Muscle of leg (tissue), 16 donors: ENCODE measurements at places on chromosomes 5 and 9. TPM values are rescaled to one million over a fixed set of nuclear protein-coding genes. Genes with fewer than 3 reads are reported as not detected.

DNA sequence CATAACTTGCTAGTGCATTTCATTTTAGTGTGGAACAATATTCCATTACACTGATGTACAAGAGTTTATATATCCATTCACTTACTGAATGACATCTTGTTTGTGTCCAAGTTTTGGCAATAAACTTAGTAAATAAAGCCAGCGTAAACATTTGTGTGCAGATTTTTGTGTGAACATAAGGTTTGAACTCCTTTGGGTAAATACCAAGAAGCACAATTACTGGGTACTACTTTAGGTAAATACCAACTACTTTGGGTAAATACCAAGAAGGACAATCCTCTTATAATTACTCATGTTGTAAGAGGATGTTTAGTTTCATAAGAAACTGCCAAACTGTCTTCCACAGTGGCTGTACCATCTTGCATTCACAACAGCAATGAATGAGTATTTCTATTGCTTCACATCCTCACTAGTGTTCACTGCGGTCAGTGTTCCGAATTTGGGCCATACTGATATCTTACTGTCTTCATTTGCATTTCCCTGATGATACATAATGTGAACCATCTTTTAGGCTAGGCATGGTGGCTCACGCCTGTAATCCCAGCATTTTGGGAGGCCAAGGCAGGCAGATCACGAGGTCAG, 2.3 kb upstream of the SYK start:
- H3K27ac ChIP-seq = no peak overlapping the region
- peaks cover 23% of the 10 kb centered on the region for H3K27me3 ChIP-seq
- no peaks in the 10 kb centered on the region for H3K36me3 ChIP-seq
- no peak for DNase-seq
- H3K4me3 ChIP-seq = no peak overlapping the region
- peaks cover 10% of the 10 kb centered on the region for H3K4me1 ChIP-seq

Gene PGM5
- 61.0 TPM for total RNA-seq

Gene ARPC5L
- total RNA-seq = 15.0 TPM

Gene NRG2
- total RNA-seq = 2.0 TPM

Gene GABBR2
- total RNA-seq = 0.35 TPM

- H3K4me3 ChIP-seq = no peak overlapping the region
- peaks cover 42% of the 10 kb centered on the region for H3K27me3 ChIP-seq
- DNase-seq = no peak
Observed at GRCh38 chr9:77028478-77028877, 9.0 kb downstream of the FOXB2 start.

DNA sequence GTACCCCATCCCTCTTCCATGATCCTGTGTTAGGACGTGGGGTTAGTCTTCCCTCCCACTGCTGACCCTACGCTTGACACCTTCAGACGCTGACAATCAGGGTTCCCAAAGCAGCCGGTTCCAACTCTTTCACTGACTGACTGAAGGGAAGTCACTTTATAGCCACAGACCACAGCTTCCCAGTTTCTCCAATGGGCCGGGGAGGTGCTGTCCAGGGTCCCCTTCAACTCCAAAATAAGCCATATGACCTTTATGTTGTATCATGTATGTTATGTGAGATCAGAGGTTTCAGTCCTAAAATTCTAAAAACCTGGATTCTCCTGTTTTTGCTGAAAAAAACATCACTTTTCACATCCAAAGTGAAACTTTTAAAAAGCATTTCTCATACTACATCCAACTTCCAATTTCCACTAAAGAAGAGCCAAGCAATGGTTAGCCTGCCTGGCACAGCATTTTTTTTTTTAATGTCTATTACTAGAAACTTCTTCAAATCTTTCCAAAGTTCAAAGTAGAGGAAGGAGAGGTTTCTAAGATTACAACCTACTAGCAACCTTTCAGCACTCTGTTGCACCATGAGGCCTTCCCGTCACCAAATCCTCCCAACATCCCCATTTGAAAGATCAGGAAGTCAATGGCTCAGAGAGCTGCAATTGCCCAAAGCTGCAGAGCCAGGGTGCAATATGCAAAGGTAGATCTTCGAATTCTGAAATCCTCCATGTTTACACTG, 5.2 kb downstream of the EPB41L4B start:
- peaks cover 50% of the 10 kb centered on the region for H3K4me1 ChIP-seq
- H3K27me3 ChIP-seq = peaks cover 40% of the 10 kb centered on the region
- H3K36me3 ChIP-seq = no peaks in the 10 kb centered on the region

DNA sequence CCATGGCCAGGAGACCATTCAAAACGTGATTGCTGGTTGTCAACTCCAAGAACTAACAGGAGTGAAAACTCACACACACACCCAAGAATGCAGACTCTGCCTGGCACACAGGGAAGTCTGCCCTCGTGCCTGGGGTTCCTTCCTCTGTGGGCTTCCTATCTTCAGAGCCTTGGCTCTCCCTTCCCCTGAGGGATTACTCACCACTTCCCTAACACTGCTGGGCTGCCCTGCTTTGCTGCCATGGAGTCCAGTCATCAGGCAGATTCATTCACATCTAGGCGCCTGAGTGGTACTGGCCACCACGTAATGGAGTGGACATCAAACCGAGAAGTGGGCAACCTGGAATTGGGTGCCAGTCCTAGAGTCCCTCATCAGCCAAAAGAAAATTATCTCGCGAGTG, 76.4 kb upstream of the PRSS3 start:
- peak; percentile 47 for DNase-seq
- no peak overlapping the region for H3K27ac ChIP-seq
- H3K27me3 ChIP-seq = no peaks in the 10 kb centered on the region

- no peaks in the 10 kb centered on the region for H3K27me3 ChIP-seq
- H3K4me3 ChIP-seq = no peak overlapping the region
- H3K27ac ChIP-seq = no peak overlapping the region
- H3K36me3 ChIP-seq = no peaks in the 10 kb centered on the region
- no peaks in the 10 kb centered on the region for H3K4me1 ChIP-seq
Observed at GRCh38 chr5:164181604-164182003, 676.2 kb downstream of the MAT2B start.

Gene BTNL8
- total RNA-seq = 0.09 TPM
